ENCODE measurements at places on chromosomes 5 and 9.

DNA sequence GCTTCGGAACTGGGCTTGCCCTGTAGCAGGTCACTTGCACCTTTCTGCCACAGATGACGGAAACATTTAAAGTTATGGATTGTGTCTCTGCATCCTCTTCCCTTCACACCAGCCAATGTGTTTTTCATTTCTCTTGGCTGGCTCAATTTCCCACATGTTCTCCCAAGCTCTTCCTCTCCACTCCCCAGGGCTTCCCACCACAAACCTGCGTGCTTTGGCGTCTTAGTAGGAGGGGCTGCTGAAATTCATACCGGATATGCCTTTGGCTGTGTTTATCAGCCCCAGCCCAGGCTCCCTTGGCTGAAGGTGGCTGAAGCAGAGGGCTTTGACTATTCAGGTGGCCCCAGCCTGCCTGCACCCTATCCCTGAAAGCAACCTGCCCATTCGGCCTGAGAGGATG lies 32.1 kb downstream of the ADRB2 start:
- no peak for DNase-seq

DNA sequence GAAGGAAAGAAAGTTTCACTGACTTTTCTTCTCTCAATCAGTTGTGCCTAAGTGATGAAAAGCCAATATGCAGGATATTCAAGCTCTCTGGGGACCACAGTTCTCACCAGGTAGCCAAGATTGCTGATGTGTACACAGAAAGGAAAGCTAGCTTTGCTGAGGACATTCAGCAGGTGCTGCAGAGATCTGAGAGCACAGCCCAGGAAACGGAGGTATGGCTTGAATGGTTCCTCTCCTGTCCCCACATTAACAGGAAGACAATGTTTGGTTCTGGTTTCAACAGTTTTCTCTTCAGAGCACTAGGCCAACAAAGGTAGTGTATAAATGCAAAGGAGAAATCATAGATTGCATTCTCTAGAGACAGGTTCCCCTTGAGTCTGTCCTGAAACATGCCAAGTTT lies 69.6 kb downstream of the PTPDC1 start:
- no peak for DNase-seq

DNA sequence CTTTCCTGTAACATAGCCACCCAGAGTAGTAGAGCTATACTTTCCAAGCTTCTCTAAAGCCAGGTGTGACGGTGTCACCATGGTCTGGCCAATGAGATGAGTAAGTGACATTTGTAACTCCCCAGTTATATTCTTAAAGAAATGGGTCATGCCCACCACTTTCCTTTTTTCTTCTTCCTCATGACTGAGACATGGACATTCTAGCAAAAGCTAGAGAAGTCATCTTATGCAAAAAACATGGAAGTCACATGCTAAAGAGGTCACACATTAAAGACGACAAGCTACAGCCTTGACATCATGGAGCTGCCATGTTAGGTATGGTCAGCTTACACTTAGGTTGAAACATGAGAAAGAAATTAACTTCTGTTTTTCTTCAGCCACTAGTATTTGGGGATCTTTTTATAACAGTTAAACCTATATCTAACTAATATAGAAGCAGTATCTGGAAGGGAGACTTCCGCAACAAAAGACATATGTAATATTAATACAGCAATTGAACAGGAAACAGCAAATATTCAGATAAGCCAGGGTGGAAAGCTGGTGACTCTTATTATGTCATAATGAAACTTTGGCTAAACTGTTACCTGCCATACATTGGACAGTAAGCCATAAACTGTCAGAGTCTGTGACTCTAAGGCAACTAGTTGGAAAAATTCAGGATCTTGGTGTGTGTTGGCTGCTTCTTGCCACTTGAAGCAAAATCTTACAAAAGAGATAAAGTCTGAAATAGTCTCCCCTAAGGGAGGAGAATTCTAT lies 54.7 kb upstream of the SNX2 start:
- no peak for DNase-seq

DNA sequence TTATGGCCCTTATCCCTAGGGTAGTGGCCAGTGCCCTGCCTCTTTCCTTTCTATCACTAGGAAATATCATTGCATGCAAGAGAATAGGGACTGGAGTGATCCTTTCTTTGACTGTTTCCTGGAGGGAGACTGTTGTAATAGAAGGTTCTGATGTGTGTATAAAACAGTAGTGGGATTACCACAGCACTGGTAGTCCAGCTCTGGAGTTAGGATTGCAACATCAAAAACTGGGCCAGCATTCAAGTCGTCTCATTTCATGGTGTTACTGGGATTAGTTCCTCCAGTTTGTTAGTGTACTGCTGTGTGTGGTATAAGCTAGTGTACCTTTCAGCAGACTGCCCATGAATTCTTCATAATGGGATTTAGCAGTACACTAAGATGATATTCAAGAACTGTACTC lies 45.8 kb downstream of the KIAA1958 start:
- DNase-seq: no peak

GRCh38 chr9:8686516-8686915 lies 886.9 kb upstream of the DMAC1 start:
- DNase-seq: no peak

DNA sequence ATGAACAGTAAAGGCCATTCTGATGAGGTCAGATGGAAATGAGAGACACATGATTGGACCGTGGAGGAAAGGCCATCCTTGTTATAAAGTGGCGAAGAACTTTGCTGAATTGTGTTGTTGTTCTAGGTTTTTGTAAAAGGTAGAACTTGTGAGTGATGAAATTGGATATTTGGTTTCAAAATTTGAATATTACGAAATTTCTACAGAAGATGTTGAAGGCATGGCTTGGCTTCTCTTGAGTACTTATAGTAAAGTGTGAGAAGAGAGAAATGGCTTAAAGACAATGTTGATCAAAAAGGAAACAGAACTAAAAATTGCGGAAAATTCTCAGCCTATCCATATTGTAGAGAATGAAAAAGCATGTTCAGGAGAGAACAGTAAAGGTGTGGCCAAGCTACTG lies 166.6 kb upstream of the S1PR3 start:
- no peak for DNase-seq

DNA sequence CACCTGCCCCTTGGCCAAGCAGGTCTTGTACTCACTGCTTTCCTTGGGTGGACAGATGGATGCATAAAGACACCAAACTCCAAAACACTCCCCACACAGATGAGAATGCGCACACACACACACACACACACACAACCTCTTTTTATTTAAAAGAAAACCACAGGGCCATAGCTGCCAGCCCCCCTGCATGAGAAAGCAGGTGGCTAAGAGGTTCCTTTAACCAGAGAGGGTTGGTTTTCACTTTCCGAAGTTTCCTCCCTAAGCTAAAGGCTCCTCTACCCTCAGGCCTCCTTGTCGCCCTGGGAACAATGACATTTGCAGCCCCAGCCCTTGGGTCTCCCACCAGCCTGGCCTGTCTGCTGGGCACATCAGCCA lies 11.1 kb downstream of the NR5A1 start:
- DNase-seq: no peak

DNA sequence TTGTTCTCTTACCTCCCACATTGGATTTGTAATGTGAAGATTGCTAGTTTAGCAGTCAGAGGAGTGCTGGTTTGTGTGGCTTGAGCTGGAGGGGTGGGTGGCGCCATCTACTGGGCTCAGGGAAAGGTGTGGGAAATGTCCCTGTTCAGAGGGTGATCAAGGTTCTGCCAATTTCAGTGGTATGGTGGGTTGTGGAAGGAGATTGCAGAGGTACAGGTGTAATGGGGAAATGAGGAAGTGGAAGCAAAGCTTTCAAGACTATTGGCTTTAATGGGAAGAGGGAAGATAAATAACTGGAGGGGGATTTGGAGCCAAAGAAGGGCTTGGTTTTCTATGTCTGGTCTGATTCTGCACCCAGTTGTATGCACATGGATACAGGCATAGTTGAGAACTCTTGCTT lies 76.4 kb downstream of the OSMR start:
- peak; percentile 55 for DNase-seq

- DNase-seq: no peak
These were observed 23.2 kb upstream of the STXBP1 start for GRCh38 chr9:127588740-127589506.

GRCh38 chr9:109122726-109123621 lies 3.2 kb upstream of the TMEM245 start:
- DNase-seq: no peak

All from neural crest cell (in vitro differentiated cells).